Activated naive CD4-positive, alpha-beta T cell treated with anti-CD3 and anti-CD28 coated beads, Interleukin-2, amount 50 U/mL, for 16 hours (primary cell): ENCODE measurements at places on chromosomes 6 and 20.

- no peak for DNase-seq
These were observed 175.8 kb upstream of the RALGAPA2 start for GRCh38 chr20:20888266-20888656.

GRCh38 chr20:24673678-24674570, 204.5 kb downstream of the SYNDIG1 start:
- no peak for DNase-seq

DNA sequence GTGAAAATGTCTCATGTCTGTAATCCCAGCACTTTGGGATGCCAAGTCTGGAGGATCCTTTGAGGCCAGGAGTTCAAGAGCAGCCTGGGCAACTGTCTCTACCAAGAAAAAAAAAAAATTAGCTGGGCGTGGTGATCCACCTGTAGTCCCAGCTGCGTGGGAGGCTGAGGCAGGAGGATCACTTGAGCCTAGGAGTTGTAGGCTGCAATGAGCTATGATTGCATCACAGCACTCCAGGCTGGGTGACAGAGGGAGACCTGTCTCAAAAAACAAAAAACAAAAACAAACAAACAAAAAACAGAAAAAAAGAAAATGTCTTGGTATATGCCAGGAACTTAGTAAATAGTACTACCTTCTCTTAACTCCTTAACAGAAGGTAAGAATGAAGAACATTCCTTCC, 31.4 kb upstream of the TMEM14A start:
- DNase-seq: no peak

- no peak for DNase-seq
These were observed 84.5 kb downstream of the NRN1 start for GRCh38 chr6:5922230-5922629.

DNA sequence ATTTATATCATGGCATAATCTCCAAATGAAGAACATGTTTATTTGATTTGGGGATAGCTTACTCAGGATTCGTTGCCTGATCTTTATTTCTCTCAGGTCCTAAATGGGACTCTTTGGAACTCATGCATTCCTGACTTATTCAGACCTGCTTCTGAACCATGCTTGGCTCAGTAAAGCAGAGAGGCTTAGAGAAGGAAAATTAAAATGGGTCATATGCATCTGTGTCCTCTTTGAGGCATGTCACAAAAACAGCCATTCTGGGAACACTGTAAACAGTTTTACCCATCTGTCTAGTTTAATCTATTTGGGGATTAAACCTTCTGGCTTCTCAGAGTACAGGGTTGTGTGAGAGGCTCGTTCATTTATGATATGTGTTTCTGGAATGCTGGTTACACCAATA, 1017.3 kb downstream of the KIF16B start:
- DNase-seq: no peak

GRCh38 chr6:167481307-167481926, 156.5 kb downstream of the TTLL2 start:
- DNase-seq: no peak

GRCh38 chr6:79422666-79423065, 114.6 kb downstream of the LCA5 start:
- no peak for DNase-seq

- no peak for DNase-seq
These were observed 234.3 kb downstream of the ARHGAP18 start for GRCh38 chr6:129475477-129476247.

DNA sequence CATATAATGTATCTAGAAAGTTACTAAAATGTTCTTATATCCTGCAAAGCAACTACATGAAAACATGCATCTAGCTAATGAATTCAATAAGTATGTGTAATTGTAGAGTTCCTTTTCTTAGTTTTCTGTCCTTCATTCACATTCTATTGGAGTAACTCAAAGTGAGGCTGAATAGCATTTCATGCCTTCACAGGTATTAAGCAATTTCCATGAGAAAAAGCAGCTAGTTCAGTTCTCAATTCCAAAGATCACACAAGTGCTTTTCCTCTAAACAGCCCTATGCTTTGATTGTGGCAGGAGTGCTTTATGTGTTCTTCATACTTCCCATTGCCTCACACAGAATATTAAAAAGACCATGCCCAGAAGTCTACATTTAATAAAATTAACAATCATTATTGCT, 274.9 kb downstream of the RFPL4B start:
- no peak for DNase-seq
